Neural crest cell (in vitro differentiated cells): ENCODE measurements at places on chromosomes 1 and 21. TPM values are rescaled to one million over a fixed set of nuclear protein-coding genes. Genes with fewer than 3 reads are reported as not detected.
A peak's percentile ranks its signal among the peaks of the same experiment; 100 is the strongest.

- H3K27ac ChIP-seq, result peak overlapping the region; percentile 83
- H3K36me3 ChIP-seq, result no peaks in the 10 kb centered on the region
- DNase-seq, result no peak
Measured at GRCh38 chr1:31625561-31626222, 8.2 kb downstream of the HCRTR1 start.

DNA sequence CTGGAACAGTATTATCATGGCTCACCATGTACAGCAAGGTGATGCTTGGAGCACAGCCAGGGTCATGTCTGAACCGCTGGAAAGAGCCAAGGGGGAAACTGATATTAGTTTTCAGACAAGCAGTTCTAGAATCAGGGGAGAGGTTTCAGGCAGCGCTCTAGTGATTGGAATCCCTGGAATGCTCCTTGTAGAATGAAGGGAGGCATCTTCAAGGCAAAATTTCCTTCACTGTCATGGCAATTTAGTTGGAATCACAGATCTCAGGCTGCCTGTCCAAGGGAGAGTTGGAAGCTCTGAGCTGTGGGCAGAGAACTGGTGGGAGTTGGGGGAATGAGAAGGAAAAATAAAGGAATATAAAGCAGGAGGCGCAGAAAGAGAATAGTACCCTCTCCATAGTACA lies 737.1 kb downstream of the PTPRU start:
- peaks cover 36% of the 10 kb centered on the region for H3K27me3 ChIP-seq
- peaks cover 16% of the 10 kb centered on the region for H3K4me1 ChIP-seq
- H3K4me3 ChIP-seq, result no peak overlapping the region
- no peak for DNase-seq
- no peaks in the 10 kb centered on the region for H3K36me3 ChIP-seq

- DNase-seq, result no peak
- H3K36me3 ChIP-seq, result no peaks in the 10 kb centered on the region
- no peak overlapping the region for H3K4me3 ChIP-seq
- no peak overlapping the region for H3K27ac ChIP-seq
Measured at GRCh38 chr1:61046434-61046833, 35.9 kb upstream of the NFIA start.

GRCh38 chr1:34050709-34051485 lies 114.1 kb downstream of the CSMD2 start:
- H3K4me3 ChIP-seq, result no peak overlapping the region
- peaks cover 3% of the 10 kb centered on the region for H3K27me3 ChIP-seq
- H3K36me3 ChIP-seq, result no peaks in the 10 kb centered on the region
- H3K4me1 ChIP-seq, result no peaks in the 10 kb centered on the region

GRCh38 chr1:171446386-171446785 lies 38.9 kb upstream of the PRRC2C start:
- H3K36me3 ChIP-seq, result no peaks in the 10 kb centered on the region
- H3K4me3 ChIP-seq, result no peak overlapping the region
- H3K27ac ChIP-seq, result no peak overlapping the region

ITLN2 gene
- 0.35 TPM in 1 of 2 replicates, not detected in the other for total RNA-seq
